Effector CD4-positive, alpha-beta T cell (primary cell): ENCODE measurements at places on chromosomes 3 and 15.

DNA sequence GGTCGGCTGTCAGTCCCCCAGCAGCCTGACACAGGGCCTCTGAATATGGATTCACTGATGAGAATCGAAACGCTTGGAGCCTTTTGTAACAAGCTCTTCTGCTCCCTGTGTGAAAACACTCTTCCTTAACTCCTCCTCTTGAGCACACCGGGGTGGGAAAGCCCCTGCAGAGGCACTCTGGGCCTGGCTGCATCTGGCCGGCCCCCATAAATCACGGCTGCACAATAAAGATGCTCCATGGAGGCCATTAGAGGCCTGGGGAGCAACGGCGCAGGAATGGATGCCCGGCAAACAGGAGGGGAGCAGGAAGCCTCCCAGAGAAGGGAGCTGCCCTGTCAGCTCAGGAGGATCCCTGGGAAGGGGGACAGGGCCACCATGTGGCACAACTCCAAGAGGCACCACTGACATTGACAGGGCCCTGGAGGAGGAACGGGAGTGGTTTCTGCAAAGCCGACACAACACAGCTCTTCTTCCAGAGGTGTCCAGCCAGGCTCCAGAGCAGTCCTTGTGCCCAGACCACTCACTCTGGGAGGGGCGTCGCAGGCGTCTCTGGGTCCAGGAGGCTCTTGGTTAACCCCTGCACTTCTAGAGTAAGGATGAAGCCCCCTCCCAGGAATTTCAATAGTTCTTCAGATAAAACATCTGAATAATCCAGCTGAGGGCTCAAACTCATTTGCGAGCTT lies 509.3 kb upstream of the PPP2R3A start:
- no peak for DNase-seq

GRCh38 chr3:197286678-197287077 lies 11.7 kb downstream of the DLG1 start:
- no peak for DNase-seq

DNA sequence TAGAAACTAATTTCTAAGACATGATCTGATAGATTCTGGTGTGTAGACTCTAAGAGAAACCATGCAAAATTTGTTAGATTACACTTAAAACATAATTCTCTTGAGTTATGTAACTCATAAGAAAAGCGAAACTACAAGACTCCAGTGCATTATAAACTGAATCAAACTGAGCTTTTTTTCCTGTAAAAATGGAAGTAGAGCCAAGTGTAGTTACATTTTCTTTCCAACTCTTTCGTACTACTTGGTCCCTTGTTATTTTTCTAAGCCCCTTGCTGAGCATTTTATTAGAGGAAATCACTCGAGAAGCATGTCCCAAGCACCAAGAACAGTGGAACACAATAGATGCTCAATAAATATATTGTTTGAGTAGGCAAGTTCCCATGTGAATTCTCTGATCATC lies 130.2 kb downstream of the GADL1 start:
- DNase-seq: no peak

DNA sequence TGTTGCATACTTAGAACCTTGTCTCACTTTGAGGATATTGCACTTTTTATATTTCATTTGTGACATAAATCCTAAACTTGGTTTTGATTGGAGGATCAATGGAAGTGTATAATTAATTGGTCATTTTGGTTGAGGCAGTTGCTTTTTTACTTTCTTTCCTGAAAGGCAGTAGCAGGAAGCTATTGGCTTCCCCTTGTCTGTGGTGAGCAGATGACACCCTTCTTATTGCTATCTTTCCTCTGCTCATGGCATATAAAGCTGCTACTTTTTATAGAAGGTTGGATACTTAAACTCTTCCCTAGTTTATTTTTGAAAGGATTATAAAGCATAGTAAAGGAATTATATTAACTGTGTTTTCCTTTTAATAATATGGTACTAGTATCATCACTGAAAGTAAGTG lies 28.6 kb downstream of the FAM98B start:
- no peak for DNase-seq
